Jurkat, Clone E6-1 (cell line): ENCODE measurements at places on chromosomes 1 and 21.

DNA sequence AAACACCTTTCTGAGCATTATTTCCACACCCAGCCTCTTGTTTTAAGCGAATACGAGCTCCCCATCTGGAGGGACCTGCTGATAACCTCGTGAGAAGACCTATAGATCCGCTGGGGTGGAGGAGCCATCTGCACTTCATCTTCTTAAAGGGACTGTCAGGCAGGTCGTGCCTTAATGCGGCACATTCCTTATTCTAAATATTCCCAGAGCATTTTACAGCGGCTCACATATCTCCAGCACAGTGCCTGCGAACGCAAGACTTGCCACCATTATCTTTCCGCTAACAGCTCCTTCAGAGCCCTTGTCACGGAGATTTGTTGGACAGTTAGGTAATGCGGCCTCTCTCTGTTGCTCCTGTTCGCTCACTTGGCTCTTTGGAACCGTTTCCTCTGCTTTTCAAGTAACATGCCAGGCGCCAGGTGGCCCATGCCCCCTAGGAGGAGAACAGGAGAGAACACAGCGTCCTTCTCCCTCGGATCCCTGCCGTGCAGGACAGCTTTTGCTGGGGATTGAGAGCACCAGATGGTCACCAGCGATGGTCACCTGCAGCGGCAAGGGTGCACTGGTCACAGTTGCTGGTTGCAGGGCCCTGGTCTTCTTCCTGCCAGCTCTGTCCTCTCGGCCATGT is 162.4 kb downstream of the PGBD5 start:
- no peak for DNase-seq

- DNase-seq: no peak
Measured at GRCh38 chr1:220453371-220453770, 74.6 kb upstream of the MARK1 start.

- DNase-seq: peak; percentile 77
Measured at GRCh38 chr1:203340112-203340790, 10.7 kb downstream of the FMOD start.

GRCh38 chr1:54360165-54361005 is 45.8 kb downstream of the SSBP3 start:
- no peak for DNase-seq

DNA sequence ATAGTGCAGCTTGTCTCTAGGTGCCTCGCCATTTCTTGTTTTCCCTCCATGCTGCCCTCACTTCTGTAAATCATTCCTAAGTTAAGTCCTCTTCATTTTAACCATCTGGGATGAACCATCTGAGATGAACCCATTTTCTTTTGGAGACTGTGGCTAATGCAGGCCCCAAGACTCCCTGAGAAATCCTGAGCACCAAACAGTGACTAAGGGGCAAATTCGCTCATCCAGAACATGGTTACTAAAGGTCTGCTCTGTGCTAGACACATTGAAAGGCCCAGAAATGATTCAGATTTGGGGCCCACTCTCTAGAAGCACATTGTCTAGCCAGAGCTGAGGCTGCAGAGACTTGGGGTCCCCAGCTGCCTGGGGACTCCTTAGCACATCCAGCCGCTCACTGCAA is 151.9 kb upstream of the CTTNBP2NL start:
- no peak for DNase-seq

DNA sequence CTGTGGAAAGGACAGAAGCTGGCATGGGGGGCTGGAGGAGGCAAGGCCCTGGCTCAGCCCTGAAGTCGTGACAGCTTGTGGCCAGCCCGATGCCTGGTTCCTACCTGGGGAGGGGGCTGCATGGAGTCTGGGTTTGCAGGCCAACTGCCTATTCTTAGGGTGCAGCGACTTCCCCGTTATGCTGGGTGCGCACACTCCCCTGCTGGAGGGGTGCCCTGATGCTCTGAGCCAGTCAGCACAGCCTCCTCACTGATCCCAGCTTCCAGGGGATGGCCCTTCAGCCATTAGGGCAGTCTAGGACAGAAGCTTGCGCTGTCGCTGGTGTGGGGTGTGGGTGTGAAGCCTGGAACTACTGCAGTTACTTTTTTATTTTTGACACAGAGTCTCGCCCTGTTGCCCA is 30.0 kb upstream of the SLC19A1 start:
- DNase-seq: no peak

GRCh38 chr1:232709386-232709785 is 79.5 kb upstream of the SIPA1L2 start:
- no peak for DNase-seq

GRCh38 chr1:153968000-153968363 is 280 bp downstream of the CREB3L4 start:
- no peak for DNase-seq

GRCh38 chr21:43806017-43806710 is 16.8 kb downstream of the RRP1 start:
- no peak for DNase-seq

- no peak for DNase-seq
Measured at GRCh38 chr1:173688300-173688699, 18.6 kb upstream of the ANKRD45 start.

GRCh38 chr1:65316233-65316632 is 6.9 kb downstream of the DNAJC6 start:
- no peak for DNase-seq

- DNase-seq: no peak
Measured at GRCh38 chr21:41444703-41445464, 18.8 kb downstream of the MX1 start.

DNA sequence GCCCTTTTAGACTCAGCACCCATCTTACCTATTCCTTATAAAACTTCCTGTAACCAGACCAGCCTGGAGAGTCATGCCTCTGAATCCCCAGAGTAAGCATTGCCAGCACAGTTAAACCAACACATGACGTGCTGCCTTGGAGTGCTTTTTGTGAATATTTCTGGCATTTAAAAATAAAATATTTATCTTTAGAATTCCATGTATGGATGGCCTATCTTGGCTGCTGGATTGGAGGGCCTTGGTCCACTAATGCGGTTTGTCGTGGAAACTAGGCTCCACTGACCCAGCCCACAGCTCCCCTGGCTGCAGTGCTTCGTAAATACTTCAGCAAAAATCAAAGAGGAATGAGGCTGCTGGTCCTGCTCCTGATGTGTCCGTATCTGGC is 17.5 kb downstream of the MTARC1 start:
- no peak for DNase-seq

DNA sequence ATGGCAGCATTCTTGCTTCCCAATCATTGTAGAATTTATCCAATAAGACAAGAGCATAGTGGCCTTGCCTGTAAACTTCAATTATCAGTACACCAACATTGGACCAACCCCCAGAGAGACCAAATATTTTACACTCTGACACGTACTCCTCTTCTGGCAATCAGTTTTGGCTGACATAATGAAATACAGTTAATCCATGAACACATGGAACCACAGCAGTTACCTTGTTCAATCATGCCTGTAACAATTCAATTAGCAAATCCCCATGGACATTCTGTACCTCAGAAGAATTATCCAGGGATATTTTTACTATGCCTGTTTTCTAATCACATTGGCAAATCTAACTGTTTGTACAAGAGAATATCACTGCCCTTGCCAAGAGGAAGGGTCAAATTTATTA is 2162.0 kb downstream of the MRPL39 start:
- DNase-seq: no peak

- DNase-seq: no peak
Measured at GRCh38 chr1:200376528-200376927, 33.3 kb downstream of the ZNF281 start.

DNA sequence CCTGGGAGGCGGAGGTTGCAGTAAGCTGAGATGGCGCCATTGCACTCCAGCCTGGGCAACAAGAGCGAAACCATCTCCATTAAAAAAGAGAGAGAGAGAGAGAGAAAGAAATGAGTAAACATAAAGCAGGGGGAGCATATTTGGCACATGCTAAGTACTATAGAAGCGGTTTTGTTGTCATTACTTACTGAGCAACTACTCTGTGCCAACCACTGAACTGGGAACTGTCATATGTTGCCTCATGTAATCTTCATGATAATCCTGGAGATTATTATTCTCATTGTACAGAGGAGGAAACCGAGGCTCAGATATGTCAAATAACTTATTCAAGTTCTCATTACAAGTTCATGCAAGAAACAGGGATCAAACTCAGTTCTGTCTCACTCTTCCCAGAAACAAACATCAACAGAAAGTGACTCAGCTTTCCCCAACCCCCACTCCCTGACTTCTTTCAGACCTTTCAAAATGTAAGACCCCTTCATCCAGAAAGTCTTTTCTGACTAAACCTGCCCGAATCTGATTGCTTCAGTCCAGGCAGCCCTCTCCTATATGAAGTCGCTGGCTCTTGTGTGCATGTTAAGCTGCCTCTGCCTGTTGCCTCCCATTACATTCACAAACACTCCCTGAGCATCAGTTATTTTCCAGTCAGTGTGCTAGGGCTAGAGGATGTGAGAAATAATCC is 23.5 kb downstream of the LAMB3 start:
- no peak for DNase-seq

DNA sequence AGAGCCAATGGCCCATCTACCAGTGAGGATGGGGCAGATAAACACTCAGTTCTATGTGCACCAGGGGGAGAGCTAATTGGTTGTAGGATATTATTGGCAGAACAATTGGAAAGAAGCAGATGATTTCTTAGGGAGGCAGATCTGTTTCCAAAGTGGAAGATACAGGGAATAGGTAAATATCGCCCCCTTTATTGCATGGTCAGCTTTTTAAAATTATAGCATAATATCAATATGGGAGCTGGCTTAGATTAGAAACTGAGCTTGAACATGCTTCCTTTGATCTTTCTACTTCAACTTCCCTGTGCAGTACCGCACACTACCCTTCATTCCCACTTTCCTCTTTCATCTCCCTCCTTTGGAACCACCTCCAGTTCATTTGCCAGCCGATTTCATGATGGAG is 64.0 kb upstream of the PLXNA2 start:
- no peak for DNase-seq

DNA sequence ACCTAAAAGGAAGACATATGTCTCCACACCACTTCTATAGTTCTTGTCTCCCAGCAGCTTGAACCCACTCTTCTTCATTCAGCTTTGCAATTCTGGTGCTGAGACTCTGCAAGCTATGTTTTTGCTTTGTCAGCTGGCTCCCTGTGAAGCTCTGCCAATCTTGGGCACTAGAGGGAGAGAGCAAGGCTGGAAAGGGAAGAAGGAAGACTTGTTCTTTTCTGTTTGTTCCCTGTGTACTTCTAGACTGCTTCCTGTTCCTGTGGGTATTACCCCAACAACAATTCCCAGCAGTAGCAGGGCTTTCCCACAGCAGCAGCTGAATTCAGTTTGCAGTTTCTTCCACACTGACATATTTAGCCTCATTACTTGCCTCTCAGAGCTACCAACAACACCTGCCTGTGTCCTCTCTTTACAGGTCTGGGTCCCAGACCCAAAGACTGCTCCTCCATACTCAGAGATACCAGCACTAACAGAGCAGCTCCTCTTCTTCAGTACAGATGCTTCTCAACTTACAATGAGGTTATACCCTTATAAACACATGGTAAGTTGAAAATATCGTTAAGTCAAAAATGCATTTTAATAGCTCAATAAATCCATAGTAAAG is 275.2 kb upstream of the NEGR1 start:
- peak; percentile 22 for DNase-seq

- no peak for DNase-seq
Measured at GRCh38 chr1:10033359-10033845, 644 bp downstream of the UBE4B start.

DNA sequence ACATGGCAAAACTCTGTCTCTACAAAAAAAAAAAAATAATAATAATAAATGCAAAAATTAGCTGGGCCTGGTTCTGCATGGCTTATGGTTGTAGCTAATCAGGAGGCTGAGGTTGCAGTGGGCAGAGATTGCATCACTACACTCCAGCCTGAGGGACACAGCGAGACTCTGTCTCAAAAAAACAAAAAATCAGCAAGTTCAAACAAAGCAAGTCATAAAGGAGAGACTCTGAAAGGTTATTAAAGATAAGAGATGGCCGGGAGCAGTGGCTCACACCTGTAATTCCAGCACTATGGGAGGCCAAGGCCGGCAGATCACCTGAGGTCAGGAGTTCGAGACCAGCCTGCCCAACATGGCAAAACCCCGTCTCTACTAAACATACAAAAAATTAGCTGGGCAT is 28.8 kb downstream of the COP1 start:
- no peak for DNase-seq

GRCh38 chr1:86522240-86522639 is 24.6 kb upstream of the CLCA4 start:
- DNase-seq: no peak

GRCh38 chr21:34131586-34131985 is 58.2 kb downstream of the MRPS6 start:
- DNase-seq: no peak

- DNase-seq: no peak
Measured at GRCh38 chr1:179153217-179153616, 71.3 kb downstream of the TOR3A start.

- no peak for DNase-seq
Measured at GRCh38 chr1:29556657-29557056, 320.3 kb downstream of the PTPRU start.

DNA sequence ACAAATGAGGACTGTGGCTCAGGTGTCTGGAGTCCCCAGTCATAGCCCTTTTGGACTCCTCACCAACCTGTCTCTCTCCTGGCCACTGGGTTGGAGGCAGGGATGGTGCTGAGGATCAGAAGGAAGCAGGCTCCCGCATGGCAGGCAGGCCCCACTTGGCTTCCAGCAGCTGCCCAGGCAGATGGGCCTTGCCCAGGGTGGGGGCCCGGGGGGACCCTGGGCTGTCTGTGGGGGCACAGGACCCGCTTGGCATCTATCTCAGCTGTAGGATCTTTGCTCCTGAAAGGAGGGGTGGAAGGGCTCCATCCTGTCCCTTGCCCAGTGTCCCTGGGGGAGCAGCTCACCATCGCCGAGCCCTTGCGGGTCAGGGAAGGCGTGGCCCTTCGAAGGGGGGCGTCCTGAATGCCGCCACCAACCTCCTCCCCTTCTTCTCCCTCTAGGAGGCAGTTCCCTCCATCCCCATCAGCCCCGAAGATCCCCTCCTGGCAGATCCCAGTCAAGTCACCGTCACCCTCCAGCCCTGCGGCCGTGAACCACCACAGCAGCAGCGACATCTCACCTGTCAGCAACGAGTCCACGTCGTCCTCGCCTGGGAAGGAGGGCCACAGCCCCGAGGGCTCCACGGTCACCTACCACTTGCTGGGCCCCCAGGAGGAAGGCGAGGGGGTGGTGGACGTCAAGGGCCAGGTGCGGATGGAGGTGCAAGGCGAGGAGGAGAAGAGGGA is 154.5 kb downstream of the PEX14 start:
- DNase-seq: no peak

GRCh38 chr1:51342591-51343206 is 12.3 kb upstream of the TTC39A start:
- DNase-seq: no peak

- no peak for DNase-seq
Measured at GRCh38 chr21:32371913-32372314, 20.9 kb downstream of the URB1 start.
